ENCODE measurements at places on chromosomes 12 and 14. TPM values are rescaled to one million over a fixed set of nuclear protein-coding genes. Genes with fewer than 3 reads are reported as not detected.

GRCh38 chr12:14841761-14842160, 1.6 kb downstream of the ART4 start:
- DNase-seq = no peak

Gene TTLL5
- 36.2 TPM for total RNA-seq

Gene GLIPR1L1
- not detected for total RNA-seq

- DNase-seq = no peak
These were observed 100.8 kb downstream of the AACS start for GRCh38 chr12:125166041-125166440.

Gene HOXC5
- not detected for total RNA-seq

GRCh38 chr14:60381909-60382308, 104.0 kb downstream of the C14orf39 start:
- no peak for DNase-seq

GRCh38 chr12:124774462-124775167, 89.0 kb downstream of the SCARB1 start:
- peak; percentile 75 for DNase-seq

DNA sequence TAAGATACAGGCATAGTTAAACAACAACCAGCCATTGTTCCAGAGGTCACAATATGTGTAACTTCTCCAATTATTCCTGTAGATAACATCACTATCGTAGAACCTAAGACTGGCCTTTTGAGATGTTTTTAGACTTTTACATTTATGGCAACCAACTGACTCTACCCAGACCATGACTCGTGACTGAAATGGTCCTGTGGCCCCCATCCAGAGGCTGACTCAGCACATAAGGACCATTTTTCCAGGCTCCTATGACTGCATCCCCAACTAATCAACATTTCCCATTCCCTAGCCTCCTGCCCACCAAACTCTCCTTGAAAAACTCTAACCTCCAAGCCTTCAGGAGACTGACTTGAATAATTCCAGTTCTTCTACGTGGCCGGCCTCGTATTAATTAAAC, 52.6 kb upstream of the NID2 start:
- no peak for DNase-seq

DNA sequence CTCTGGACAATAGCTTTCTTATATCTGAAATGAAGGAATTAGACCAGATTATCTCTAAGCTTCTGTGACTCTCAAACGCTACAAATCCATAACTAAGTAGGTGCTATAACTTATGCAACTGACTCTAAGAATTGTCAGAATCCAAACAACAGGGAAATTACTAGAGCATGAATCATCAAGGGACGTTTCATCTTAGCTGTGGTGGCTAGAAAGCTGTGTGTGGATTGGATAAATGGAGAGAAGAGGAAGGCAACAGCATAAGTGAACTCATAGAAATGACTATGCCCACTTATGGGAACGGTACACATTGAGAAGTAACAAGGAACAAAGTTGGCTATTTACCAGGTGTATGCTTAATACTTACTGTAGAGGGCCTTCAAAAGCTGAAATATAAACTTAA, 96.0 kb upstream of the NEDD1 start:
- no peak for DNase-seq

GRCh38 chr12:89817501-89818226, 109.0 kb upstream of the ATP2B1 start:
- no peak for DNase-seq

Gene DNAI7
- total RNA-seq = 0.23 TPM

DNA sequence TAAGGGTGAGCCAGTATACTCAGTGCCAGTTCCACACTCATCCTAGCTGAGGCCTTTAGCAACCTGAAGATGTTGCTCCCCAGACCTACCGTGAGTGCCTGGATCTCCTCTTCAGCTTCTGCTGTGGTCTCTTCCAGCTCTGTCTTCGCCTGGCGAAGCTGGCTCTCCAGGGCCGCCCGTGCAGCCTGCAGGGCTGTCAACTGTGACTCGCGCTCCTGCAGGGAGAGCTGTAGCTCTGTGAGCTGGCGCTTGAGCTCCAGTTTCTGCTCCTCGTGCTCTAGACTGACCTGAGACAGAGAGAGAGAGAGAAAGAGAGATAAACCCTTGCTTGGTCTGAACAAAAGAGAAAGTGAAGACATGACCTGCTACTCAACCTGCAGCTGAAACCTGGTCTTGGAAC, 84.0 kb downstream of the PRKAB1 start:
- DNase-seq = no peak

GRCh38 chr14:94114589-94115057, 4.1 kb downstream of the IFI27 start:
- no peak for DNase-seq

DNA sequence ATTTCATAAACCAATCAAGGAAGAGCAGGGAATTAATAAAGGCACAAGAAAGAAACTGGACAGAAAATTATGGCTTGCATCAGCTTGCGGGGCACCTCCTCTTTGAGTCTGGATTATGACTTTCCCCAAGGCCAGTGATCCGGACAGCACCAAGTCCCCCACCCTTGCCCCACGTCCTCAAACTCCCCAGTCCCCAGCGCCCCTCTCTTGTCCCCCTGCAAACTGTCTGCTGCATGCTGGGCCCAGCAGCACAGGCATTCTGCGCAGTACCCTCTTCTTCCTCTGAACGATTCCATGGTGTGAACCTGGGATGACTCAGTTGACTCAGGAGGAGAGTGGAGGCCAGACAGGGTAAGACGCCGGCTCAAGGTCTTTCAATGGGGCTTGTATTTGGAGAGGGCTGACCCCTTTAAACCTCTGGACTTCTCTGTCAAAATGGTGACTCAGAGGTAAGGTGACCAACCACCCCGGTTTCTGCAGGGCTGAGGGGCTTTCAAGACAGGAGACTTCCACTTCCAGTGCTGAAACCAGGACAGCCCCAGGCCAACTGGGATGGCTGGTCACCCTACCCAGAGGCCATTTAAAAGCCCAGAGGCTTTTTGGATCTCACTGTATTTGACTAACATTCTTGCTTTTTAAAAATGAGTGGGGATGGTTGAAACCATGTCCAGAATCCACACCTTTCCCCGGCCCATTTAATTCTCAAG, 13.5 kb downstream of the C14orf132 start:
- DNase-seq = no peak

DNA sequence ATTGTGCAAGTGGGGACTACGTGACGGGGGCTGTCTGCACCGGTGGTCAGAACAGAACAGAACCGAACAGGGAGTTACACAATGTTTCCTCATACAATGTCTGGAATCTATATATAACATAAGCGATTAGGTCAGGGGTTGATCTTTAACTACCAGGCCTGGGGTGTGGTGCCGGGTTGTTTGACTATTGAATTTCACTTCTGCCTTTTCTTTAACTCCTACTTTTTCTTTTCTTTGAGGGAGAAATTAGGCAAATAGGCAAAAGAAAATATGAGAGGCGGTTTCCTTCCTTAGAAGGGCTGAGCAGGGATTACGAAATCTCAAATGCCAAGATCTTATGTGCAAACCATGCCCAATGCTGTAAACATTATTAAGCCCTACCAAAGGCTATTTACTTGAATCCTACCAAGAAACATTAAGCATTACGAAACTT, 140.3 kb downstream of the SLC38A6 start:
- no peak for DNase-seq

DNA sequence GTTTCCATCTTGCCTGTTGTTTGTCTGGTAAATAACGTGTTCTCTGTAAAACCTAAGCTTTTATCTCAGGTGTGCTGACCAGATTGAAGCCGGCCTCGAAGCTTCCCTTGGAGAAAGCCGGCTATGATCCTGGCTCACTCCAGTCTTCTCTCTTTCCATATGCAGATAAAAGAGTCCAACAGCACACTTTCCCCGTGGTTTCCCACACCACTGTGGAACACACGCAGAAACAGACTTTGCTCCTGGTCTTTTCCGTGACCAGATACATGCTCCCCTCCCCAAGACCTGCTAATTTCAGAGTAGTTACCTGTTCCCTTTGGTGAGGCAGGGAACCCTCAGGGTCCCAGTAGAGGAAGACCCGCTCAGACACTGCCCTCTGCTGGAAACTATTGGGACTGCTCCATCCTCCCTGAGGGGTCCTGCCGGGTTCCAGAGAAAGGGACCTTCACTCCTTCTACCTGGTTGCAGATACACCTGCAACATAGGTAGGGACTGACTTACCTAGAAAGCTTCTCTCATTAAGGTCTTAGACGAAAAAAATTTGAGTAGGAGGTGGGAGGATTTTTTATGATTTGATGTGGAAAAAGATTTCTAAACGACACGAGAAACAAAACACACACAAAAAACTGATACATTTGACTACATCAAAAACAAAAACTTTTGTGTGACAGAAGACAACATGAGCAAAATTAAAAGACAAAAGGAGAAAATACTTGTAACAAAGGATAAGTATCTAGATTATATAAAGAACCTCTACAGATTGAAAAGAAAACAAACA, 415.4 kb upstream of the CCDC196 start:
- peak; percentile 48 for DNase-seq

GRCh38 chr12:29726321-29726692, 57.4 kb downstream of the TMTC1 start:
- no peak for DNase-seq

Gene C3AR1
- total RNA-seq = 0.60 TPM

DNA sequence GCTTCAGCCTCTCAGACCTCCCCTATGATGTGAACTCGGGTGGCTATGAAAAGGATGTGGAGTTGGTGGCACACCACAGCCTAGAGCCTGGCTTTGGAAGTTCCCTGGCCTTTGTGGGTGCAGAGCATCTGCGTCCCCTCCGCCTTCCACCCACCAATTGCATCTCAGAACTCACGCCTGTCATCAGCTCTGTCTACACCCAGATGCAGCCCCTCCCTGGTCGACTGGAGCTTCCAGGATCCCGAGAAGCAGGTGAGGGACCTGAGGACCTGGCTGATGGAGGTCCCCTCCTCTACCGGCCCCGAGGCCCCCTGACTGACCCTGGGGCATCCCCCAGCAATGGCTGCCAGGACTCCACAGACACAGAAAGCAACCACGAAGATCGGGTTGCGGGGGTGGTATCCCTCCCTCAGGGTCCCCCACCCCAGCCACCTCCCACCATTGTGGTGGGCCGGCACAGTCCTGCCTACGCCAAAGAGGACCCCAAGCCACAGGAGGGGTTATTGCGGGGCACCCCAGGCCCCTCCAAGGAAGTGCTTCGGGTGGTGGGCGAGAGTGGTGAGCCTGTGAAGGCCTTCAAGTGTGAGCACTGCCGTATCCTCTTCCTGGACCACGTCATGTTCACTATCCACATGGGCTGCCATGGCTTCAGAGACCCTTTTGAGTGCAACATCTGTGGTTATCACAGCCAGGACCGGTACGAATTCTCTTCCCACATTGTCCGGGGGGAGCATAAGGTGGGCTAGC, 7.0 kb upstream of the RPS26 start:
- DNase-seq = peak; percentile 28

- no peak for DNase-seq
These were observed 67.0 kb downstream of the SYT1 start for GRCh38 chr12:78931466-78931990.

GRCh38 chr12:108248011-108248410, 91.1 kb downstream of the CMKLR1 start:
- no peak for DNase-seq

Gene SDR9C7
- total RNA-seq = not detected

GRCh38 chr12:32475724-32476123, 76.4 kb downstream of the FGD4 start:
- no peak for DNase-seq

GRCh38 chr12:20601668-20602280, 93.4 kb upstream of the SLCO1C1 start:
- DNase-seq = no peak

Gene IGF1
- total RNA-seq = 0.83 TPM

GRCh38 chr14:32377046-32377646, 48.0 kb downstream of the AKAP6 start:
- DNase-seq = no peak

Gene C12orf50
- 0.07 TPM for total RNA-seq

GRCh38 chr14:94138251-94138650, 8.8 kb upstream of the IFI27L2 start:
- DNase-seq = no peak

DNA sequence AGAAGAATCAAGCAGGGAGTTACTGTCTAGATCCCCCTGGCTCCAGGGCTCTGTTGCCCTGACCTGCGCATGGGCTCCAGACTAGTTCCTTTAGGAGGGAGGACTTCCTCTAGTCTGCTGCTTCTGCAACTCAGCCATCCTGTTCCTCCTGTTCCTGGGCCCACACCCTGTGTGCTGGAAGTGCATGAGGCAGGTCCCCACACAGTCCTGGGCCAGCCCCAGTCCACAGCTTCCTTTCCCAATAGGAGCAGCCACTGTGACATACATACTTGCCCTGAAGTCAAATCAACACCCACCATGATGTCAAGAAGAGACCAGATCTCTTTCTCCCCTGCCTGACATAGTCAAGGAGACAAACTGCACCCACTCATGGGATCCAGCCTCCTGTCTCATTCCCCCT, 1.3 kb downstream of the SDR9C7 start:
- DNase-seq = no peak

Gene HIGD1C
- total RNA-seq = not detected

Gene TMEM260
- total RNA-seq = 17.2 TPM

GRCh38 chr12:87511371-87511770, 517.8 kb downstream of the C12orf50 start:
- no peak for DNase-seq

DNA sequence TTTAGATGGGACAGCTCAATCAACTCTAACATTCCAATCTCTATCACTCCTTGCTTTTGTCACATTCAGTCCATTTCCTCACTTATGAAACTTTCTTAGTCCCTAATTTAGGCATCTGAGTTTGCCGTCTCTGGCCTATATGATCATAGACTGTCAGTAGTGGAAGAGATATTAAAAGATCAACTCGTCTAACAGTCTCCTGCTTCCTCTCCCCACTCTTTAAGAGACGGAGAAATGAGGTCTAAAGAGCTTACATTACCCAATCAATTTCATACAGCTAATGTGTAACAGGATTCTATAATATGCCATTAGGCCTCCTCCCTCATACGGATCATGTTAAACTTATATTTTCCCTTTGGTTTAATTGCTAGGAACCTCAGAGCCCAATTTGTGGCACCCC, 6.5 kb upstream of the ATP23 start:
- DNase-seq = no peak

Gene PTPN6
- 341 TPM for total RNA-seq

Gene HCAR3
- total RNA-seq = 0.62 TPM

GRCh38 chr12:8033153-8034044, 883 bp downstream of the FOXJ2 start:
- peak; percentile 29 for DNase-seq

Gene HRK
- not detected for total RNA-seq

- peak; percentile 28 for DNase-seq
These were observed 727 bp downstream of the LDHB start for GRCh38 chr12:21656905-21657325.

DNA sequence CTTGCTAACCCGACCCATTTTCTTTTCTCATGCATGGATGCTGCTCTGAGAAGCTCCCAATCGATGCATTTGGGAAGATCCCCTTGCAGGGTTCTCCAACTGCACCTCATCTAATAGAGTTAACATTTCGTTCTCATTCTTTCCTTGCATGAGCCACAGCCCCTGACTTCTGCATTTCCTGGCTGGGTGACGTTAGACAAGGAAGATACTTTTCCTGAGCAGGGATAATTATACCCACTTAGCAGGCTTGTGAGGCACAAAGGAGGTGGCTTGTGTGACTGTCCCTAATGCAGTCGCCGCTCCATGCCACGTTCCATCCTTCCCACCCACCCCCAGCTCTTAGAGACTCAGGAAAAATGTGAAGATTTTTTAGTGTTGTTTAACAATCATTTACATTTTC, 195.1 kb downstream of the CHST11 start:
- no peak for DNase-seq

Gene AP5M1
- 48.2 TPM for total RNA-seq

GRCh38 chr14:51889851-51890250, 29.4 kb downstream of the GNG2 start:
- no peak for DNase-seq

Gene BCL2L14
- 10.4 TPM for total RNA-seq

Data from activated T-helper 1 cell treated with anti-CD3 and anti-CD28 coated beads, Interleukin-12 subunit alpha, Interleukin-12 subunit beta, Interleukin-2, Interleukin-4 antibody, amounts not matched to agents 30 ng/mL and 10 ng/mL and 1 ng/mL, durations not matched to agents 14 hours and 24 hours and 36 hours (primary cell).